ENCODE measurements at places on chromosomes 6 and 20.

GRCh38 chr6:154989448-154989847 lies 5.7 kb upstream of the TIAM2 start:
- DNase-seq: no peak

DNA sequence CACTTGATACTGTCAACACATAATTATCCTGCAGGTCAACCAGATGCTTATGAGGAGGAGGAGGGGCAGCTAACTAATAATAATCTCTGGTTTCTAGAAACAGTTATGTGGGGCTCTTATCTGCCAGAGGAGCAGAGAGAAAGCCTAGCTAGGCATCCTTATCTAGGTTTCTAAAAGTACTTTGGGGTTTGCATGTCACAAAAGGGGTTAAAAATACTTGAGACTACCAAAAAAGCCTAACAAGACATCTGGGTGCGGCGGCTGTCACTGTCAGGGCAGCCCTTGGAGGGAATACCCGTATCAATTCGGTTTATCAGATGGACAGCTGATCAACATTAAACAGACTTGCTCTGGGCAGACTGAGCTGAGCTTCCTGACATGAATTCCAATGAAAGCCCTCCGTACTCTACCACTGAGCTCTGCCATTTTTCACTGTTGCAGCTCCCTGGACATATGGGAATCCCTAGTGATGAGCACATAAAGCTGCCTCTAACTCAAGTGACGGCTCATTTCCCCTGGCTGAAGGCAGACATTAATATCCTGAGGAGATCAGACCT lies 166.6 kb downstream of the PDSS2 start:
- no peak for DNase-seq

DNA sequence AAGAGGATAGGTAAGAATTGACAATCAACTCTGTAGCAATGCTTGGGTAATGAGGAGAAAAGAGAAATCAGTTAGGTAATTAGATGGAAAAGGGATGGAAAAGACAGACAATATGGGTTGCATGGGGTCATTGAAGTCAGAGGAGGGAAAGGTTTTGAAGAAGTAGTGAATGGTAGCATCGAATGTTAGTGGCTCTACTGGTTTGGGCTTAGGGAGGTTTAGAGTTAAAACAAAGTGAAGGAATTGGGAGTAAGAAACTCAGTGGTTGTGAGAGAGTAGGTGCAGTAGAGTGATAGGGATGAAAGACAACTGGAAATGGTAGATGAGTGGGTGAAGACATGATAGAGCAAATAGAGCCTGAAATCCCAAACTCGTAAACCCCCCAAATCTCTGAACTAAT lies 140.1 kb upstream of the ZFP64 start:
- no peak for DNase-seq

DNA sequence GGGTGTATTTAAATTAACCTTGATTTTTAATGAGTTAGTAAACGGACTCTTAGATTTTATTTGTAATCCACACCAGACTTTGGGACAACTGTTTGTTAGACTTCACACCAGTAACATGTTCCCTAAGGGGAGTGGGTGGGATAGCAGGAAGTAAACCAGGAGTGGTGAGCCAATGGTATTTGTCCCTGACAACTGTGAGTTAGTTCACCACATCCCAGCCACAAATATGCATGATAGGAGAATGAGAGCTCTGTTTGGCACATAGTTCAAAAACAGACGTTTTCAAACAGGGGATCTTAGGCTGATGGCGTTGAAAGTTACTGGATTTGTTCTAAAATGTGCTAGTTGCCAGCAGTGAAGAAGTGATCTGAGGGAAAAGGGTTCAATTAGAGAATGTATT lies 18.7 kb upstream of the COL10A1 start:
- DNase-seq: no peak
